Activated CD4-positive, alpha-beta memory T cell treated with anti-CD3 and anti-CD28 coated beads for 36 hours (primary cell): ENCODE measurements at places on chromosomes 7 and 10. TPM values are rescaled to one million over a fixed set of nuclear protein-coding genes. Genes with fewer than 3 reads are reported as not detected.

DNA sequence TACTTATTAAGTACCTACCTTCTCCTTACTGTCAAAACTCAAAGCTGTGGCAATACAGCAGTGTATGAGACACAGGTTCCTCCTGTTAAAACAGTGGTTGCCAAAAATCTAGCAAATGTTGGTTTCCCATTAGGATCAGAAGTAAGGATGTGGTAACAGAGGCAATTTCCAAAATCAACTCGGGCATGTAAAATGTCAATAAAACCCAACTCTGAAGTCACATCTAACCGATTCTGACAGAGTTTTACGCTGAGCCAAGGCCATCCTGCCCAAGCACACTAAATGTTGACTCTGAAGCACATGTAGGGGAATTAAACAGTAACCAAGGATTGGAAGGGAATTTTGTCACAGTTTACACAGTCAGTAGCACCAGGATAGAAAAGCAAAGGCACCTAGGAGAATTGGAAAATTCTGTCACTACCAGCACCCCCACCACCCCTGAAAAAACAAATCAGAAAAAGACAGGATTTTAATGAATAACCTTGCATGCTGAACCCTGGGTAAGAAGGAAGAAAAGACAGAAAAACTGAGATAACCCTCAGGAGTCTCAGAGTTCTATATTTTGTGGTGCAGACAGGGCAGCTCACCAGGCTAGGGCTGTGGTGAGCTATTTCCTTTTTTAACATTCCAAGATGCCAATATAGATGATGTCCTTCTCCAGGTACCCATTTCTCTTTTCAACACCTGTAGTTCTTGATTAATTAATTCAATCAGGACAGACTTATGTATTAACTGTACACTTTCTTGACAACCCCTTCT lies 119.5 kb downstream of the DOCK4 start:
- DNase-seq, result no peak

CFAP46 gene
- total RNA-seq, result 0.07 TPM

DLX5 gene
- not detected for total RNA-seq

DNA sequence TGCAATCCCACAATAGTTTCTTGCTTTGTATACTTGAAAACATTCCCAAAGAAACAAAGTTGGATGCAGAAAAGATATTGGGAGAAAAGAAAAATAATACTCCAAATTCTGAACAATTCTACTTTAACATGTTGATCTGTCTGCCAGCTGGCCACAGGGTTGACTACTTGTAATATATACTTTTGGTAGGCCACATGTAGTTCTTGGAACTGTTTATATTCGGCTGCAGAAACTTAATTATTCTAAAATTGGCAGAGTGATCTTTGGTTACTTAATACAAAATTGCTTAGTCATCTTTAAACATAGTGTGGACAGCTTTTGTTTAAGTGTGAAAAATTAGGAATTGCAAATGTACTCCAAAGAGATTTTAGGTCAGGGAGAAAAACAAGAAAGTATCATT lies 76.0 kb downstream of the CALD1 start:
- DNase-seq, result no peak

GRCh38 chr7:81623251-81623855 lies 146.5 kb downstream of the HGF start:
- DNase-seq, result no peak

CRHR2 gene
- total RNA-seq, result not detected

GRCh38 chr10:103765168-103765567 lies 90.2 kb downstream of the SH3PXD2A start:
- DNase-seq, result peak; percentile 31

DNA sequence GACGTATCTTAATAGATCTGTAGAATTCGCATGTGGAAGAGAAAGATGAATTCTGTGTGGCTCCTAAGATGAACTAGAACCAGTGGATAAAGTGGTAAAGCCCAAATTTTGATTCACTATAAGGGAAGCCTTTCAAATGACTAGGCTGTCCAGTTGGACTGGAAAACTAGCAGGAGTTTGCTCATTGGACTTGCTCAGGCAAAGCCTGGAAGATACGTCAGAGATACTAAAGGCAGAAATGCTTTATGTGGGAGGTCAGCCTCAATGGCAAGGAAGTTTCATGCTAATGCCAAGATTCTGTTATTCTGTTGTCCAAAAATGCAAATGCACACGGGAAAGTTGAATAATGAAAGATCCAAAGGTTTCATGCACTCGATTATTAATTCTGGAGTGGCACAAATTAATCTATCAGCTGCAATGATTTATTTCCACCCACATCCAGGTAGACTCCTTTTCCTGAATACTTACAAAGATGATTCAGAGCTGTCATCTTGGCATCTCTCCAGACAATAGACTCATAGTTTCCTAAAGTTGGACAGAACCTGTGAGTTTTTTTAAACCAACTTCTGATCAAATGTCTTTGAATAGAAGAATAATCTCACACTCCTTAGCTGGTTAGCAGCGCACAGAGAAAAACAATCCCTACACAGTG lies 20.5 kb upstream of the PPP1R3C start:
- no peak for DNase-seq

DNA sequence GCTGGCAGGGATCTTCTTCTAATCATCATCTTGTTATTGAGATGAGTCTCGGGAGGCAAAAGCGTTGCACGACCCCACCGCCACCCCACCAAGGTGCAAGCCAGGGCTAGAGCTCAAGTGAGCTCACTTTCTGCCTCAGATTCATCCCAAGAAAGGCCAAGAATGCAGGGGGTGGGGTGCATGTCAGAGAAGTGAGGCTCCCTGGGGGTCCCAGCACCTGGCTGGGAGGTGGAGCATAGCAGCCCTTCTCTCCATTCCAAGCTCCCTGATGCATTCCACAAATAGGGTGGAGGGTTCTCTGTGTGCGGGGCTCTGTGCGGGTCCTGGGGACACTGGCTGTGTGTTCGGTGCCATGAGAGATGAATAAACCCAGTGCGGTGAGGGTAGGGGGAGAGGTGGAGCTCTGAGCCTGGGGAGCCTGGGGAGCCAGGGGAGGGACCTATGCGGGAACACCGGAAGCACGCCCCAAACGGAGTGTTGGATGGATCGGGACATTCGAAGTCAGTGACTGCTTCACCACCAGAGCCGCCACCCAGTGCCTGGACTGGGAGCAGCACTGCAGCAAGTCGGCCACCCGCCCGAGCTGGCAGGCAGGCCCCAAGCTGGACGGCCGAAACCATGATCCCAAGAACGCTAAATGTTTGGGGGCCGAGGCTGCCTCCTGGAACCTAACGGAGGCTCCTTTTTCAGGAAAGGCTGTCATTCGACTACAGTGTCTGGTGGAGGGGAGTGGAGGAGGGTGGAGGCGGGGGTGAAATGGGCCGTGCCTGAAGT lies 17.9 kb upstream of the HMX3 start:
- no peak for DNase-seq

DNA sequence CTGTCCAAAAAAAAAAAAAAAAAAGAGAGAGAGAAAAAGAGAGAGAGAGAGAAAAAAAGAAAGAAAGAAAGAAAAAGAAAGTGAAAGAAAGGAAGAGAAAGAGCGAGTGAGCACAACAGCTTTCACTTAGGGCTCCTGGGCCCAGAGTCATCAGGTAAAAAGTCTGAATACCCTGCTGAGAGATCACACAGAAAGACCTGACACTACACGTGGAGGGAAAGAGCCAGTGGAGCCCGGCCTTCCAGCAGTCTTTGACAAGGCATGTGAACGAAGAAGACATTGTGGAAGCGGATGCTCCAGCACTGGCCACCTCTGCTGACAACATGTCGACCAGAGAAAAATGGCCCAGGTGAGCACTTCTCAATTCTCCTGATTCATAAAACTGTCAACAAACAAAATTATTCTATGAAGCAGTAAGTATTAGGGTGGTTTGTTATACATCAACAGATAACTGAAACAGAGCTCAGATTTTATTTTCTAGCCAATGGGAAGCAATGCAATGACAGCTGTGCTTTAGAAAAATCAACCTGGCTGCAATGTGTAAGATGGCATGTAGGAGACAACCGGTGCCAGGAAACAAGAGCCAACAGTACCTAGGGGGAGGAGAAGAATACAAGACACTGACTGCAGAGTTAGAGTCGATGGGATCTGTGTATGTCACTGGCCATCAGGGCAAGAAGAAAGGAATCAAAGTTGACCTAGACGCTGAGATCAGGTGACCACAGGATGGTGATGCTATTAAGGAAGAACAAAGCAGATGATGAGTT lies 4.4 kb downstream of the RNF216 start:
- DNase-seq, result peak; percentile 24

DOCK1 gene
- 0.29 TPM for total RNA-seq

DNA sequence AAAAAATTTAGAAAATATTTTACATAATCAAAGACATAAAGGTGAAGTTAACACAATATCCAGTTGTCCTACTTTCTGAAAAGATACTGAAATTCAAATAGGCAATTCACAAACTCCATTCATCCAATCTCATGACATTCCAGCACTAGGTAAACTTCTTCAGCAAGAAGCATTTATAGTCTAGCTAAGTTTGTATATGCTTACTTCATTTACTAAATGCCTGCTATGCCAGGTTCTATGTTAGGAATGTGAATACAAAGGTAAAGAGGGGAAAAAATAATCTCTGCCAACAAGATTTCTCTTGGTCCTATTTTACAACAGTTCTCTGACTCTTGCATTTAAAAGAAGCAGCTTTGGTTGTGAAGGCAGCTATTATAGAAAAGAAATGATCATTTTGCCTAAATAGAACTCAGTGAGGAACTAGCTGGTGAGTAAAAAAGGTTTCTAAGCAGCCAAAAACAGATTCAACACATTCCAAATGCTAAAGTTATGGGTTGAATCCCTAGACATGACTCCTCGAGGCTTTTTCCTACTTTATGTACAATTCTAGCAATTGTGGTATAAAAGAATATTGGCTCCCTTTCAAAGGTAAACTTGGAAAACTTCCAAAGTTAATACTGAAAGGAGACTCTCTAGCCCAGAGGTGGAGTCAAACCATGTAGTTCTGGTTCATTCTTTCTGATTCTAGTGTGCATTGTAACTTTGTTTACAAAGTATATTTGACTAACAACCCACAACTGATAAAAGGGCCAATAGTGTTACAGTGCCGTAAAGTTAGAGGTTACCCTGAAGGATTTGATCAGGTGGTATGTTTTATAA lies 30.9 kb upstream of the KLHL7 start:
- DNase-seq, result no peak

GRCh38 chr7:123916240-123916724 lies 8.8 kb upstream of the SPAM1 start:
- no peak for DNase-seq

DNA sequence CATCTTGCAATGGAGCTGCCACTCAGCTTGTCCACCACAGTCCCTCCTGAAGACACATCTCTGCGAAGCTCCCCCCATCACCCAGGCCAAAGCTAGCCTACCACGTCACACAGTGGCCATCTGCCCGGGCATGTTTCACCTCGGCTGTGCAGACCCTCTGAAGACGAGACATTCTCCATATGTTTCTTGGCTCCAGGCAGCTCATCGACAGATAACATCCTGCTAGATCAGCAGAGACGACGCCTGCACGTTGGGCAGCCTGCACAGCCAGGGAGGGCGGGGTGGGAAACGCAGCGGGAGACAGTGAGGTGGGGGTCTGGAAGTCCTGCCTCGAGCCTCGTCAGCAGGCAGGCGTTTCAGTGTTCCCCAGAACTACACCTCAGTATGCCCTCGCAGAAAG lies 53.0 kb downstream of the PTPRN2 start:
- DNase-seq, result no peak

DNA sequence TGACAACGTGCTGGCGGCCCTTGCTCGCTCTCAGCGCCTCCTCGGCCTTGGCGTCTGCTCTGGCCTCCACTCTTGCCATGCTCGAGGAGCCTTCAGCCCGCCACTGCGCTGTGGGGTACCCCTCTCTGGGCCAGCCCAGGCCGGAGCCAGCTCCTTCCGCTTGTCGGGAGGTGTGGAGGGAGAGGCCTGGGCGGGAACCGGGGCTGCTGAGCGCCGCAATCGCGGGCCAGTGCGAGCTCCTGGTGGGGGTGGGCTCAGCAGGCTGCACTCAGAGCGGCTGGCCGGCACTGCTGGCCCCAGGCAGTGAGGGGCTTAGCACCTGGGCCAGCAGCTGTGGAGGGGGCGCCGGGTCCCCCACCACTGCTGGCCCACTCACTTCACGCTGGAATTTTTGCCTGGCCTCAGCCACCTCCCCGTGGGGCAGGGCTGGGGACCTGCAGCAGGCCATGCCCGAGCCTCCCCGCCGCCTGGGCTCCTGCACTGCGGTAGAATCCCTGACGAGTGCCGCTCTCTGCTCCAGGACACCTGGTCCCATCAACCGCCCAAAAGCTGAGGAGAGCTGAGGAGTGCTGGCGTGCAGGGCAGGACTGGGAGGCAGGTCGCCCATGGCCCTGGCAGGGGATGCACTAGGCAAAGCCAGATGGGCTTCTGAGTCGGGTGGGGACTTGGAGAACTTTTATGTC lies 372.2 kb upstream of the NRG3 start:
- DNase-seq, result no peak

CBX3 gene
- total RNA-seq, result 281 TPM

- DNase-seq, result peak; percentile 64
These were observed 965 bp downstream of the ZCCHC24 start for GRCh38 chr10:79444199-79445119.

OR2A42 gene
- total RNA-seq, result not detected

MRC1 gene
- total RNA-seq, result not detected

- DNase-seq, result no peak
These were observed 46.0 kb downstream of the CNOT4 start for GRCh38 chr7:135463908-135464307.

- no peak for DNase-seq
These were observed 77.7 kb downstream of the CELF2 start for GRCh38 chr10:11095374-11095801.

DNA sequence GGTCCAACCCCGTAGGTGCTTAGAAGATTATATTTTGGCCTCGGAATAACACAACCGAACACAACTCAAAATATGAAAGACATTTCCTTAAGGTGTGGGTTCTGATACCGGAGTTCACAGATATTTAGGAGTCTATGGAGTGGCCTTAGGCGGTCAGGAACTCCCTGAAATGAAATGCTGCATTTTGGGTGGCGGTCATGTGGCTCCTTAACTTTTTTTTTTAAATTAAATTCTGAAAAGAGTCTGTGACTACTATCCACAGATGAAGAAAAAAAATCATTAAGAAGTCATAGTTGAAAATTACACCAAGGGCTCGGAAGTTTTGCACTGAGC lies 290.9 kb upstream of the NFE2L3 start:
- no peak for DNase-seq

RAMP3 gene
- not detected for total RNA-seq

DNA sequence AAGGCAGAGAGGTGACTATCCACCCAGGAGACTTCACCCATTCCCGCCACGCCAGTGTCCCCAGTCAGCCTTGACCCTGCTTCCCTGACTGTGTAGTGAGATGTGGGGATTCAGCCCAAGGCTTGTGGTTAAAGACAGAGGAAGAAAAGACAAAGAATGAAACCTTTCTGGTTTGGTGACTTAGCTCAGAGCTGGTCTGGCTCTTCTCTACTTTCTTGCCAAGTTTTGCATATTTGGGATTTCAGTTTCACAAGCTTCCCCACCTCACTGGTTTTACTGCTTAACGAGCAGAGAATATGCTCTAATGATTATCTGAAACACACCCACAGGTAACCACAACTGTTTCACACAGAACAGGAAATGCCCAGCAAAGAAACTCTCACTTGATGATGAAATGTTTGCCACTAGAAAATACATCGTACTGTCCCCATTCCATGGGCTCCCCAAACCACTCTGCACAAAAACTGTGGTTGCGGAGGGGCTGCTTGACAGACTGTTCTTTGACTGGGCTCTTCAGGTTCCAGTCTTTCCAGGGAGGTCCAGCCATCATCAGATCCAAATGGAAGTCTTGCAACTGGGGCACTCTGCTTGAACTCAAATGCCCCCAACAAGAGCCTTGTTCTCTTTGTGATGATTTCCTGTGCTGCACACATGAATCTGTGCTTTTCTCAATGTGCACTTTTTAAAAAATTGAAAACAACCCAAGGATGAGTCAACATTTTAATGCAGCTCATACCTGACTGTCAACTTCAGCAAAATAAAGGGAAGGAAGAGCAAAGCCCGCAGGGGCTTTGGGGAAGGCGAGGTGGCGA lies 95.5 kb downstream of the CTBP2 start:
- peak; percentile 30 for DNase-seq

MGMT gene
- 23.8 TPM for total RNA-seq
